CD4-positive, alpha-beta T cell treated with Interleukin-17A for 1 hour (primary cell): ENCODE measurements at places on chromosomes 11 and 22.

DNA sequence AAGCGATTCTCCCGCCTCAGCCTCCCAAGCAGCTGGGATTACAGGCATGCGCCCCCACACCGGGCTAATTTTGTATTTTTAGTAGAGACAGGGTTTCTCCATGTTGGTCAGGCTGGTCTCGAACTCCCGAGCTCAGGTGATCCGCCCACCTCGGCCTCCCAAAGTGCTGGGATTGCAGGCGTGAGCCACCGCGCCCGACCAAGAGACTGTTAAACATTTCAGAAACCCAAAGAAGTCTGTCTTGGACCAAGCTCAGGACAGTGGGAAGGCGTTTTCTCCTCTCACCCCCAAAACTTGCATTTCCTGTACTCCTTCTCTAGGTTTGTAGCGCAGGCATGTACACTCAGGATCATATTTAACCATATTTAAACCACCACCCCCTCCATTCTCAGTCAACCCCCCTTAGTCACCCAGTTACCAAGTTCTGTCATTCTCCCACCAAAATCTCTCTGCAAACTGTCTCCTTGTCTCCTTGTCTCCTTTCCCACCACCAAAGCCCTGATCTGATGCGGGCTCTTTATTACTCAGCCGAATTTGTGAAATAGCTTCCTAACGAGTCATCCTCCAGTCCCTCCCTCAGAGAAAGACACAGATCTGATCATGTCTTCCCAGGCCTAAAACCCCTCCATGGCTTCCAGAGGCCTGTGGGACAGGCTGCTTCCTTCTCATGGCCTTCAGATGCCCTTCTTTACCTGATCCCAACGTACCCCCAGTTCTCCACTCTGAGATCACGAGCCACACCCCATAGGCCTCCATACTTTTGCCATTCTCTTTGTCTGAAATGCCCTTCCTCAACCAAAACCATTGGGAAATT, 29.0 kb upstream of the CREB3L1 start:
- no peak for DNase-seq

GRCh38 chr11:114232400-114233059, 63.7 kb upstream of the NNMT start:
- no peak for DNase-seq

- no peak for DNase-seq
These were observed 688.3 kb upstream of the FAT3 start for GRCh38 chr11:91536366-91536765.

GRCh38 chr11:16421826-16422225, 65.5 kb upstream of the SOX6 start:
- DNase-seq = no peak

- DNase-seq = no peak
These were observed 27.1 kb downstream of the OR10A6 start for GRCh38 chr11:7903940-7904339.

DNA sequence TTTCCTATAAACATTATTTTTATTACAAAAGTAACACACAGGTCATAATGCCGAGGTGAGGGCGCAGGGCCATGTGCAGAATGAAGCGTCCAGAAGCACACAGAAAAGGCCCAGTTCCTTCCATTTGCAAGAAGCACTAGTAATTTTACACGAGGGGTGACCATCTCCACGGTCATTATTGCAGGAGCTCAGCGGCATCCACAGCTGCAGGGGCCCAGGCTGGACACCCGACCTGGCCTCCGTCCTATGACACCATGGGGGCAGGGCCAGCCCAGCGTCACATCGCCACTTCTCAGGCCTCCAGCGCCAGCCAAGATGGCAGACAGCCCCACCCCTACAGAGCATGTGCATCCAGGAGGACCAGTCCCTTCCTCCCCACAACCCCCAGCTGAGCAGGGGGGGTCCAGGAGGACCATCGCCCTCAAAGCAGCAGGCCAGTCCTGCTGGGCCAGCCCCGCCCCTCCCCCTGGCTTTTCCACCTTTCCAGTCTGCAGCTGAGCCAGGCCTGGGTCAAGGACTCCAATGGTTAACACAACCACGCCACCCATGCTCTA, 3.5 kb downstream of the IGF2 start:
- DNase-seq = no peak

DNA sequence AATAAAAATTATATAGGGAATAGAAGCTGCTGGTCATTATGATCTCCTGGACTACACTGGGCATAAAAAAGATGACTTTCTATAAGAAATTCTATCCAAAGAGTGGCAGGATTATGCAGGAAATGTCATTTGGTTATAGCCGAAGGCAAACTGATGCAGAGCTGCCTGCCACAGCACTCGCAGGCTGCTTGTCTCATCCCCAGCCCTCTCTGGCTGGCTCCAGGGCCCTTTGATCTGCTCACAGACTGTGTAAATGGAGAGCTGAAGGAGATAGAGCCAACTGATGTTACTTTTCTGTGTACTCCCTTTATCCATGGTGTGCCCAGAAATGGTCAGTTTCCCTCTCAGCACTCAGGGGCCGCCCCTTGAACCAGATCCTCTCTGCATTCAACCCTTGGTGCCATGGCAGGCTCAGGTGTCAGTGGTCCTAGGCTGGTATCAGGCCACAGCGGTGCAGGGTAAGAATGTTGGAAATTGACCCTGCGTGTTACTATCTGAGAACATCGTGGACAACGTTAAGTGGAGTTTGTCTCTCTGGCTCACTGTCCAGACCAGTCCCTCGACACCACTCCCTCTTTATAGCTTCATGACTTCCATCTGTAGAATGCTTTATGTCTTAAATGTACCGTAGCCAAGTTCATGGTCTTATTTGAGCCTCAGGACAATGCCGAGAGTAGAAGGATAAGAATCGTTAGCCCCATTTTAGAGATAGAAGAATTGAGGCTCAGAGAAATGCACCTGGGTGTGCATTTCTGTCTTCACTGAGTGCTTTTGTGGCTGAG, 27.8 kb downstream of the TEAD1 start:
- DNase-seq = no peak

GRCh38 chr11:86099874-86100273, 31.0 kb upstream of the PICALM start:
- no peak for DNase-seq

DNA sequence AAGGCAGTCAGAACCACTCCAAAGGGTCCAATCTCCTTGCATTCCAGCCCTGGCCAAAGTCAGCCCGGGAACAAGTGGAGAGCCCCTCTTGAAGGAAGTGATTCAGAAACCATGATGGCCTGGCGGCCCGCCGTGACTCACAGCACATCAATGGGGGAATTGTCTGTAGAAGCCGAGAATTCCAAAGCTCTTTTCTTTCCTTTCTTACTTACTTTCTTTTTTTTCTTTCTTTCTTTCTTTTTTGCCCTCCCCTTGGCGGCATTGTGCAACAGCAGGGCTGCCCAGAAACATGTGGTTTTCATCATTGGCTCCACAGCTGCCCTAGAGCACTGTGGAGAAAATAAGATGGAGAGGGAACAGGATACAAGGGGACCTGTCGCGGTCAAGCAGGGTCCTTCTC, 140.2 kb upstream of the TIMP3 start:
- no peak for DNase-seq

GRCh38 chr22:31137721-31138120, 2.6 kb downstream of the PLA2G3 start:
- DNase-seq = no peak

- DNase-seq = no peak
These were observed 11.8 kb upstream of the AKIP1 start for GRCh38 chr11:8899119-8899753.

DNA sequence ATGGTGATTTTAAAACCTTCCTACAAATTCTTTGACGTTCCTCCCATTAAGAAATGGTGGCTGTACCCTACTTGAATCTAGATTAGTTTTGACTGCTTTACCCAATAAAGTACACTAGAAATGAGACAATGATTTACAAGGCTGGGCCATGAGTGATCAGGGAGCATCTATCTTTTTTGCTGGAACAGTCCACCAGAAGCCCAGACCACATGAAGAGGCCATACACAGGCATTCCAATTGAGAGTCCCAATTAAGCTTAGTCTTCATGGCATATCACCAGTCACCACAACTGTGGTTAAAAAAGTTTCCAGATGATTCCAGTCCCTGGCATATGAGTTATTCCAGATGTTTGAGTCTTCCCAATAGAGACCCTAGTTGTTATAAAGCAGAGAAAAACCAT, 39.5 kb downstream of the FAM76B start:
- no peak for DNase-seq

DNA sequence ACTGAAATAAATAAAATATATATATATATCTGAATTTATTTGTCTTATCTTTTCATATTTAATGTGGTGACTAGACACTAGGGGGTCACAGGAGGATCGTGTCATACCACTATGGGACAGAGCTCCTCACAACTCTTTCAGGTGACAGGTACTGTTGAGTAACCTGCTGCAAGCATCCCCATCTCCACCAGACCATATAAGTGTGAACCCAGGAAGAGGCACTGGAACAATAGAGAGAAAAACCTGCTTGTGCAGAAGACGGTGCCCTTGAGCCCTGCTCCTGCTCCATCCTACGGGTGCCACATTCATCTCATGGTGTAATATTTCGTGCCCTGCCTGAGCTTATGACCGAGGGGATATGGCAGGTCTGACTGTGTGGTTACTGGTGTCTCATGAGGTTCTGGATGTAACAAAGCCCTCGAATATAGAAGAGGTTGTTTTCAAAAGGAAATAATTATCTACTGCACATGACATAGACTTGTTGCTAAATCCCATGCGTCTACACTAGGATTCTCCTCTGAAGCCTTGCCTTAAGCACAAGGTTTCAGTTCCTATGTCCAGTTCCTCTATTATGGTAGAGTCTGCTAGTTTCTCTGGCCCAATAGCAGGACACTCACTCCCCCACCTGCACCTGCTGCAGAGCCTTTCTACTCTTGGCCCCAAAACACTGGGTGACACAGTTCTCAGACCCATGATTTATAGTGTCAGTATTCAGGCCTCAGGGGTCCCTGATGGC, 70.4 kb downstream of the GGTLC2 start:
- no peak for DNase-seq

GRCh38 chr11:117961896-117962295, 24.3 kb upstream of the IL10RA start:
- DNase-seq = no peak

GRCh38 chr11:119759324-119759723, 30.3 kb upstream of the NECTIN1 start:
- DNase-seq = no peak

GRCh38 chr11:114200351-114201133, 95.7 kb upstream of the NNMT start:
- DNase-seq = no peak

GRCh38 chr11:27701355-27702105, 1.3 kb upstream of the BDNF start:
- DNase-seq = no peak

DNA sequence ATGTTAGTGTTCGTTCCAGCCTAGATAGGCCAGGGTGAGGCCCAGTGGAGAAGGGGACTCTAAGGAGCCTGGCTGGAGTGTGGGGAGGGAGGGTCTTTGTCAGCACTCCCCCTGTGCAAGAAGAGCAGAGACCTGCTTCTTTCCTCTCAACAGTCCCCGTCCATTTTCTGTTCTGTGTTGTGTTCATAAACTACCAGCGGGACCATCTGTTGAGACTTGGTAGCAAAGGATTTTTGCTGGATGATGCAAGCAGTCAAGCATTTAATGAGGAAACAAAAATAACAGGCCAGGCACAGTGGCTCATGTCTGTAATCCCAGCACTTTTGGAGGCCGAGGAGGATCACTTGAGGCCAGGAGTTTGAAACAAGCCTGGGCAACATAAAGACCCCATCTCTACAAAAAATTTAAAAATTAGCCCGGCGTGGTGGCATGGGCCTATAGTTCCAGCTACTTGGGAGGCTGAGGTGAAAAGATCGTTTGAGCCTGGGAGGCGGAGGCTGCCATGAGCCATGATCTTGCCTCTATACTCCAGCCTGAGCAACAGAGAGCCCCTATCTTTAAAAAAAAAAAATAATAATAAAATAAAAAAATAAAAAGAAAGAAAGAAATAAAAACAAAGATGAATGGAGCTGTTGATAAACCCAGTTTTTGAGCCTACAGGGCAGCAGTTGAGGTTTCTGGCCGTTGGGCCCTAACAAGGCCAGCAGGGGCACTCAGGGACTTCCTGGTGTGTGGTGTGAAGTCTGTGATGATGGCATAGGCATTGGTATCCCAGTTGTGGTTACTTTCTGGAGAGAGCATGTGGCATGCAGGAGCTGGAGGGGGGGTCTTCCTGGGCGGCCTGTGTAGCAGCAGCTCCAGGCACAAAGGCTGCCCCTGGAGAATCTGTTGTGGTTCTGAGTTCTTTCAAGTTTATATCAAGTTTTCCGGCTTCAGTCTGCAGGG, 1.7 kb upstream of the TXNRD2 start:
- DNase-seq = no peak

- DNase-seq = no peak
These were observed 31.5 kb upstream of the RAB38 start for GRCh38 chr11:88206751-88207150.
